ENCODE measurements at places on chromosomes 4 and X.

- DNase-seq: no peak
Measured at GRCh38 chrX:866441-866990, 235.9 kb downstream of the SHOX start.

GRCh38 chr4:97761445-97762114 lies 381.7 kb downstream of the STPG2 start:
- no peak for DNase-seq

DNA sequence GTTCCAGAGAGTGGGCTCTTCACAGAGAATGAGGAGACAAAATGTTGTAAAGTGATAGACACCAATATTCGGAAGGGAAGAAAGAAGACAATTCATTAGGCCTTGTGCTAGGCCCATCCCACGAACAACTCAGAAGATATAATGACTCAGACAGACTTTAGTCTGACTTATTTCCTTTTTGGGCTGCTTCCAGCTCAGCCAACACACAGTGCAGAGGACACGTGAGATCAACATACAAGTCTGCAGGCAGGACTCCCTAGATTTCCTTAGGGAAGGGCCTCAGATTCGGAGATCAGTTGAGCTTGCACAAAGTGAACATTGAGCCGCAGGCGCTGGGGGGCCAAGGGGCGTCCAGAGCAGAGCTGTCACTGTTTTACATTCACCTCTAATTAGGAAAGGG lies 290.7 kb upstream of the TENM3 start:
- no peak for DNase-seq

DNA sequence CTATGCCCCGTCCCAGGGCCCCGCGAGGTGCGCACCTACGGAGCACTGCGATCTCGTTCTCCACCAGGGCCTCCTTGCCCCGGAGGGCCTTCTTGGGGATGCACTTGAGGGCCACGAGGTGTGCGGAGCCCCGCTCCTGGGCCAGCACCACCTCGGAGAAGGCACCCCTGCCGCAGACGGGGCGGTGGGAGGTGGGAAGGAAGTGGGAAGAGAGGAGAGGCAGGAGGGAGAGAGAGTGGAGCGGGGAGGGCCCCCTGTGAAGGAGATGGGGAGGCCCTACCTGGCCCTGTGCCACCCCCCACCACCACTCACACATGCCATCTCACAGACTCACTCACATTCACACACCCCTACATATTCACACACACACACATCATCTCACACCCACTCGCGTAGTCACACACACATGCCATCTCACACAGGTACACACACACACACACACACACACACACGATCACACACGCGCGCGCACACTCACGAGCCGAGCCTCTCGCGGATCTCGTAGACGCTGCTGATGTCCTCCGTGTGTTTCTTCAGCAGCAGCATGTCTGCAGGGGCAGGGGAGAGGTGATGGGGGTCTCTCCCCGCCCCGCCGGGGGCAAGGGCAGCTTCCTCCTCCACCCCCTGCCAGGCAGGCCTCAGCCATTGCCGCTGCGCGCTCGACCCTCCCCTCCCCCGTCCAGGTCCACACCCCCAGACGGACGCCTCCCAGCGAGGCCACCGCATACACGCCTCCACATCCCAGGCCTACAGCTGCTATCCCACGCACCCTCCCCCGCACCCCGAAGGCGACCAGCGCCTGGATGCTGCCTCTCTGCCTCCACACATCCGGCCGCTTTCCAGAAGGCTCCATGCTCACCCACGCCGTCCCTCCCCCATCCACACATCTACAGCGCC lies 834 bp downstream of the PNCK start:
- DNase-seq: no peak

- no peak for DNase-seq
Measured at GRCh38 chr4:150510176-150510865, 71.6 kb upstream of the MAB21L2 start.

GRCh38 chr4:42344309-42344708 lies 53.0 kb upstream of the SHISA3 start:
- DNase-seq: no peak

DNA sequence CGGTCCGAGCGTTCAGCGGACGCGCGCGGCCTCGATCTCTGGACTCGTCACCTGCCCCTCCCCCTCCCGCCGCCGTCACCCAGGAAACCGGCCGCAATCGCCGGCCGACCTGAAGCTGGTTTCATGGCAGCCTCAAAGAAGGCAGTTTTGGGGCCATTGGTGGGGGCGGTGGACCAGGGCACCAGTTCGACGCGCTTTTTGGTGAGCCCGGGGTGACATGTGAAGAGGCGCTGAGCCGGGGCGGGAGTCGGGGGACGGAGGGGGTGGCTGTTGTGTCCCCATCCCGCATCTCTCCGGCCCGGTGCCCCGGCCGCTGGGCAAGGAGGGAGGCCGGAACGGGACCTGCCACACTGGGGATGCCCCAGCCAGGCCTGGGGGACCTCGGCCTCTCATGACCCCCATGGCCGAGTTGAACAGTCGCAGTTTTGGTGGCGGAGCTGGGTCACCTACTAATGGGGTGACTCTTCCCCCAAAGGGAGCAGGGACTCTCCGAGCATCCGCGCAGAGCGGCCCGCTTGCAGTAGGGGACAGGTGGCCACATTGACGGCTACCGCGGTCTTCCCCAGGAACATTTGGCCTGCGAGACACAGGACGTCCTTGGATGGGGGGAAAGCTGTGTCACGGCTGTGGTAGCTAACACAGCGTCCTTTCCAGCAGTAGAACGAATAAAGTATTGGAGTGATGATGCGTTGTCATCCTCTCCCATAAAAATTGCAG lies at the start of gene GK:
Gene GK, plus strand, starts transcription at position 9 of the 717 bp plus-strand sequence. Its CDS starts 115 bp downstream, at position 124.
- no peak for DNase-seq

DNA sequence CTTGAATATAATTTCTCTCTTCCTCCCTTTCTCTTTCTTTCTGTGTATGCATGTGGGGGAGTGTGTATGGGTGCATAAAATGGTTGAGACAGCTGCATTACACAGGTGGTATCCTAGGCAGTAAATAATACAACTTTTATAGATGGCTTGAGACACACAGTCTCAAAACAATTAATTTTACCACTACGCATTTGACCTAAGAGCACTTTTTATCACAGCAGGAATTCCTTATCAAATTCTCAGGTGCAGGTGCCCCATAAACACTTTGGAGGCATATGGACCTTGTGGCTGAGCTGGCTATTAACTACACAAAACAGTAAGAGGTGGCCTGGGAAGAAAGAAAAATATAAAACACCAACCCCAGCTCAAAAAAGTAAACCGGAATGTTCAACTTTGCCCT lies 91.3 kb downstream of the RASGEF1B start:
- no peak for DNase-seq

GRCh38 chr4:62232814-62233213 lies 1032.7 kb downstream of the ADGRL3 start:
- DNase-seq: no peak

- no peak for DNase-seq
Measured at GRCh38 chr4:688854-689681, at the start of gene SLC49A3. Gene SLC49A3 (minus strand): TSS chr4:689151. CDS start chr4:689127, 24 bp downstream.

GRCh38 chr4:145930592-145930991 lies 8.0 kb downstream of the ZNF827 start:
- DNase-seq: no peak

DNA sequence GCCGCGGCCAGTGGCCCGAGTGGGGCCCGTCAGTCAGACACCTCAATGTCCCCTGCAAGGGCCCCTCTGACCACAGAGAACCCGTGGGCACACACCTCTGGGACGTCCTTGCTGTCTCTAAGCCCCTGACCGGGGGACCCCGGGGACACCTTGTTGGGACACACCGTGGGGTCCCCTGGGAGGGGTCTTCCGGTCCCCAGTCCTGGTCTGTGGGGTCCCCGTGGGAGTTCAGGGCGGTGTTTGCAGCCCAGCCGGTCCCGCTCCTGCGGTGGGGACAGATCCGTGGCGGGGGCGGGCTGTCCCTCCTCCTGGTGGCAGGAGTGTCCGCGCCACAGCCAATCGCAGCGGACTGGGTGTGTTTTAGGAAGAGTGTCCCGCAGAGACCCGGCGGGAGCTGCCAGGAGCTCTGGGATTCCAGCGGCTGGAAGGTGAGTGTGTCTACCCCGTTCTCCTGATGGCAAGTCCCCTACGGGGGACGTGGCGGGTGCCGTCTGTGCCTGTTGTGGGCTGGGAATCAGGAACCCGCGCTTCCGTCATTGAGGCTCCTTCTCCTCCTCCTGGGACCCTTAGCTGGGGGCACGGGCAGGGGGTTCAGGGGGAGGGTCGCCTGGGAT lies 5.1 kb upstream of the PLCXD1 start:
- DNase-seq: no peak

GRCh38 chr4:10535912-10536311 lies 78.7 kb upstream of the ZNF518B start:
- DNase-seq: no peak

DNA sequence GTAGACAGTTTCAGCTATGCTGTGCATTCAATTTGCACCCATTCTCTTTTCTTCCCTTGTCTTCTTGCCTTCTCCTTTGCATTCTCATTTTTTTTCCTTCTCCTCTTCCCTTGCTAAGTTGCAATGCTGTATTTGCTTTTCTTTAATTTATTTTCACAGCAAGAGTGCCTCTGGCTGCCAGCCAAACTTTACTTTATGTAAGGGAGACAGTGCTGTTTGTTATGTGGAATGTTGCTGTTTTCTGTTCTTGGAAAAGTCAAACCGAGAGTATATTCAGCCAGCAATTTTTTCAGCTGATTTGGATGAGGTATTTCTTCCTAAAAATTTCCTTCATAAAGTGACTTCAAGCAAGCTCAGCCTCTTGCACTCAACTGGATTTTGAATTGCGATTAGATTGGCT lies 1293.4 kb downstream of the ARAP2 start:
- no peak for DNase-seq

GRCh38 chr4:156298230-156298629 lies 344.6 kb upstream of the CTSO start:
- DNase-seq: no peak

DNA sequence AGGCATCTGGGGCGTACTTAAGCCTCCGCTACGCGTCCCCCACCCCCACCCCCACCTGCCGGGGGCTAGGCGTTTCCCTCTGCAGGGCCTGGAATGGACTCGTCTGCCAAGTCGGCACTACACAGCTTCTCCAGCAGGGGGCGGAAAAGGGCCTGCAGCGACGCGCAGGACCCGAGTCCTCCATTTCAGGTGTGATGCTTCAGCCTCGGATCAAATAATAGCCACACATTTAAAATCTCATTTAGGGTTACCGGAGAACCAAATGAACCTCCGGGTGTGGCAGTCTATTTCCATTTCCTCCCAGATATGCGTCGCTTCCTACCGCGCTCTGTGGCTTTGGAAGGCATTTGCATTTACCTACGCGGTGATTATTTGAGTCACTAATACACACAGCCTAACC lies 2.9 kb downstream of the PAK3 start:
- peak; percentile 25 for DNase-seq

DNA sequence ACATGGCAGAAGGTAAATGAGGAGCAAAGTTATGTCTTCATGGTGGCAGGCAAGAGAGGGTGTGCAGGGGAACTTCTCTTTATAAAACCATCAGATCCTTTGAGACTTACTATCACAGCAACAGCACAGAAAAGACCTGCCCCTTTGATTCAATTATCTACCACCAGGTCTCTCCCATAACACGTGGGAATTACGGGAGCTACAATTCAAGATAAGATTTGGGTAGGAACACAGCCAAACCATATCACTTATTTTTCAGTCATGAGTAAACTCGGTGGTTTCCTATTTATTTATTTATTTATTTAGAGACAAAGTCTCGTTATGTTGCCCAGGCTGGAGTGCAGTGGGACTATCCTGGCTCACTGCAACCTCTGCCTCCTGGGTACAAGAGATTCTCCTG lies 22.1 kb downstream of the CXCL1 start:
- DNase-seq: no peak

GRCh38 chr4:157012781-157013180 lies 41.2 kb upstream of the PDGFC start:
- no peak for DNase-seq

DNA sequence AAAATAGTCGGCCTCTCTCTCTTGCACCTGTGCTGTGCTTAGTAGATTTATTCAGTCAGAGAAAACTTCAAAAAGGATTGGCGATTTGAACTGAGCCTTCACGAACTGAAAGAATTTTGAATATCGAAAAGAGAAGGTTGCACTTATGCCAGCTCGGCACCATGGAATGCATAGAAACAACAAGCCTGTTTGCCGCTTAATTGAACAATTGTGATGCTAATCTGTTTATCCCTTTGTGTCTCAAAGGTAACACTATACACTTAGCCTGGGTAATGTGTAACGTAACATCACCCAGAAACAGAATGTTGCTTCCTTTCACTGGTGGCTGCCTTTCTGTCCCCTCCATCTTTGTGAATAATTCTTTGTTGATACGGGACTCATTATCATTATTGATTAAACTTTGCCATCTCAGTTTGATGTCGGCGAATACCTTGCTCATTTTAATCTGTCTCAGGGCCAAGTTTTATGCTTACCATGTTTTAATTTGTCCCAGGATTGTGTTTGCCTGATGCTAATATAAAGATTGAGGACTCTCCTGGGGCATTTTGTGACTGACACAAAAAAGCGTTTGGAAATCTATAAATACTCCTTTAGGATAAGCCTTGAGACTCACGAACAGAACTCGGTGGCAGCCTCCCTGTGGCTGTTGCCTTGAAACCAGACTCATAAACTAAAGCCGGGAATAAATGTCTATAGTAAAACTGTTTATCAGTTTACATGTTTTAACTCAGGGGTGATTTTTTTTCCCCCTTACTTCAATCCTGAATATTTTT lies 400.5 kb downstream of the RAPGEF2 start:
- no peak for DNase-seq

GRCh38 chrX:120463241-120463640 lies 5.9 kb downstream of the LAMP2 start:
- DNase-seq: no peak

DNA sequence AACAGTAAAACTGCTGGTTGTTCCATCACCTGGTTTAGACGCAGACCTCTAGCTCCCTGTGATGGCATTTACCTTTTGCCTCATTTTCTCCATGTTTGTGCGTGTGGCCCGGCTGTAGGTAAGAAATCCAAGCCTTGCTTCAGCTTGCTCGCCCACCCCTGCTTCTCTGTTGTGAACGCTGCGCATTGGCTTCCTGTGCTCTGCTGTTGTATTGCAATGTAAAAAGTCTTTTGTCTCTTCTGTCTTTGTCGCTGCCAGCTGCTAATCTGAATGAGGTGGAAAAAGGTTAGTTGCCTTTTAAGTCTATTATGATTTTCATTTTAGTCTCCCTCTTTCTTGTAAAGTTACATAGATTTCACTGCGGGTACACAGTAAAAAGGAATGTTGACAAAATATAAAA lies 127.3 kb upstream of the PACRGL start:
- no peak for DNase-seq

DNA sequence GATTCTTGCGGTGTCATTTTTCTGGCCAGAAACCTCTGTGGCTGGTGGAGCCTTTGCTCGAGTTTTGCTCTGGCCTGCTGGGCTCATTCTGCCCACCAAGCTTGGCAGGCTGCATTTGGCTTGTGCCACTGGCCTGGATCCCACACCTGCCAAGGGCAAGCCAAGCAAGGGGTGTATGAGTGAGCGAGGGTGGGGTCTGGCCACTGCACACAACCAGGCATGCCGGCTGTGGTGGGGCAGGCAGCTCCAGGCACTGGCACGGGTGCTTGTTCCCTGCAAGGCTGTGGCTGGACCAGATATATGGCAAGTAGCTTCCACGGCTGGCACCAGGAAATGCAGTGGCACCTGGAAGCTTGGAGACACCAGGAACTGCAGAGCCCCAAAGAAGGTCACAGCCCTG lies 68.6 kb upstream of the PPP3CA start:
- DNase-seq: no peak

GRCh38 chr4:105184316-105184980 lies 37.8 kb downstream of the TET2 start:
- DNase-seq: no peak

GRCh38 chr4:182938205-182938645 lies 21.0 kb upstream of the DCTD start:
- DNase-seq: peak; percentile 45
